ENCODE measurements at places on chromosomes 12 and 14. TPM values are rescaled to one million over a fixed set of nuclear protein-coding genes. Genes with fewer than 3 reads are reported as not detected.

Gene TFCP2
- polyA plus RNA-seq: 11.8 TPM

Gene RND1
- 2.6 TPM for polyA plus RNA-seq

Gene NELL2
- 0.07 TPM for polyA plus RNA-seq

Gene ZDHHC22
- polyA plus RNA-seq: not detected

Gene FBXW8
- polyA plus RNA-seq: 3.3 TPM

Gene TSPAN19
- 0.07 TPM for polyA plus RNA-seq

Gene REM2
- 0.07 TPM for polyA plus RNA-seq

Gene PTHLH
- polyA plus RNA-seq: 1.3 TPM

Gene RPS6KA5
- polyA plus RNA-seq: 2.0 TPM

Gene NDRG2
- polyA plus RNA-seq: 351 TPM

Gene CLEC4E
- 1.9 TPM for polyA plus RNA-seq

Gene CLBA1
- polyA plus RNA-seq: 2.4 TPM

Gene CSRP2
- 24.0 TPM for polyA plus RNA-seq

Gene NUMB
- polyA plus RNA-seq: 21.1 TPM

Gene CMKLR1
- 1.6 TPM for polyA plus RNA-seq

Gene CYP27B1
- 0.18 TPM for polyA plus RNA-seq

Gene NXPH4
- polyA plus RNA-seq: 1.2 TPM

Gene ABCC9
- polyA plus RNA-seq: 12.1 TPM

Gene ZNF26
- 2.3 TPM for polyA plus RNA-seq

Gene ADCY6
- polyA plus RNA-seq: 51.4 TPM

Gene RNF212B
- polyA plus RNA-seq: not detected

Gene RACGAP1
- 1.5 TPM for polyA plus RNA-seq

Gene ANO2
- polyA plus RNA-seq: 7.0 TPM

Gene HOTAIR
- polyA plus RNA-seq: not detected

Gene CABP1
- polyA plus RNA-seq: 3.0 TPM

Gene PMEL
- 0.45 TPM for polyA plus RNA-seq

Gene SUSD6
- 9.1 TPM for polyA plus RNA-seq

Gene TEX52
- polyA plus RNA-seq: not detected

Gene NRIP2
- polyA plus RNA-seq: 2.0 TPM

Gene P2RX2
- polyA plus RNA-seq: not detected

Gene TC2N
- polyA plus RNA-seq: 7.1 TPM

Gene ZFHX2
- 0.50 TPM for polyA plus RNA-seq

Gene TAS2R31
- 0.54 TPM for polyA plus RNA-seq

Gene IGF1
- 6.5 TPM for polyA plus RNA-seq

Gene HOXC12
- polyA plus RNA-seq: not detected

Gene RHNO1
- 13.6 TPM for polyA plus RNA-seq

Gene SSPN
- 21.5 TPM for polyA plus RNA-seq

Gene RASAL1
- not detected for polyA plus RNA-seq

Gene KRT76
- not detected for polyA plus RNA-seq

Gene TSPAN11
- polyA plus RNA-seq: 2.8 TPM

Gene WIF1
- 0.38 TPM for polyA plus RNA-seq

Gene B3GNT4
- 0.36 TPM for polyA plus RNA-seq

Gene GARIN6
- not detected for polyA plus RNA-seq

Gene PLEKHH1
- 4.0 TPM for polyA plus RNA-seq

Gene MGP
- 841 TPM for polyA plus RNA-seq

Gene LRRIQ1
- polyA plus RNA-seq: 0.07 TPM

Data from right cardiac atrium (tissue), 5 donors.